ENCODE measurements at places on chromosomes 1 and 21.
A peak's percentile ranks its signal among the peaks of the same experiment; 100 is the strongest.

DNA sequence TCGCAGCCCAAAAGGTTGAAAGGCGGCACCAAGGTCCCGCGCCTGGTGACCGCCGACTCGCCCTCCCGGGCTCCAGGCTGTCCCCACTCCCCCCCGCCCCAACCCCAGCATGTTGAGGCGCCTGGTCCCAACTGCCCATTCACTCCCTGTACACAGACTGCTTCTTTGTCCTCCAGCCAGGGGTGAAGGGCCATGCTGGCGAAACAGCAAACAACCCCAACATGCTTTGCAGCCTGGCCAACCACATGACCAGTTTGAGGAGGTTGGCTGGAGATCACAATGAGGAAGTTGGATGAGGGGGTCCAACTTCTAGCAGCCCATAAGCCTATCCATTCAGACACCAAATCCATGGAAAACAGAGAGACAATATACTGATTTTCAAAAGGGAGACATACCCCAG, 13.5 kb downstream of the PDE9A start:
- DNase-seq = no peak

DNA sequence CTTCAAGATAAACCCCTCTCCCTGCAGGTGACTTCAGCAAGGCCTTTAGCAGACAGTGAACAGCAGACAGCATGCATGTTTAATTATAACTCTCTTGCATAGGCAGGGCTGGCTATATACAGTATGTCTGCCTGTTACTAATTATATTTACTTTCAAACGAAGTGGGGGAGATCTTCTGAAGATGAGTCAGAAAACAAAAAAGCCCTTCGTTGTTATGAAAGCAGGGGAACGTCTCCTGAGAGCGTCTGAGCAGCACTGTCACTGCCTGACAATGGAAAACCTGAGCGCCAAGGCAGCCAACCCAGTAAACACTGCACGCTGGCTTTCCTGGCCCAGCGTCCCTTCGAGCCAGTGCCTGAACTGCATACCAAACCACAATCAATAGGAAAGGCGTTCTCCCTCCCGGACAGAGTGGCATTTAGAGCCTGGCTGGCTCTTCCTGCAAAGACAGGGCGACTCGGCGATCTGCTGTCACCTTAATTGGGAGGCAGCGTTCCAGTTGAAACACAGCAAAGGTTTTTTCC, 54.1 kb downstream of the TOMM20 start:
- DNase-seq = peak; percentile 64

GRCh38 chr1:84619383-84620102, 45.3 kb upstream of the CTBS start:
- no peak for DNase-seq

DNA sequence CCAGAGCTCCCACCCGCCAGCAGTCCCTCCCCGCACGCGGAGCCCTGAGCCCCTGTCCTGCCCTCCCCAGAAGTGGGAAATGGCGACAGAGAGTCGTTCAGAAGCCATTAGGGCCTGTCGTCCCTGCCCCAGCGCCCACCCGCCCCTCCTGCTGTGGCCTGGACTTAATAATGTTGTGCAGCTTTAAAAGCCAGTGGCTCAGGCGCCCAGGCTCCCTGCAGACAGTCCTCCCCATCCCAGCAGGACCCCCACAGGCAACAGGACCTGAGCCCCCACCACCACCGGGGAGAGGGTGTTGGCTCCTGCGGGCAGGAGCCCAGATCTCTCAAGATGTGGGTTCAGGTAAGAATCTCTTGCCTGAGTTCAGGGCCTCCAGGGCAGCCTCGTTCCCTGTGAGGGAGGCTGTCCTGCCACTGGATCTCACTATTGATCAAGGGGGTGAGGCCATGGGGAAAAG, 125.3 kb upstream of the RUNX3 start:
- DNase-seq = no peak

DNA sequence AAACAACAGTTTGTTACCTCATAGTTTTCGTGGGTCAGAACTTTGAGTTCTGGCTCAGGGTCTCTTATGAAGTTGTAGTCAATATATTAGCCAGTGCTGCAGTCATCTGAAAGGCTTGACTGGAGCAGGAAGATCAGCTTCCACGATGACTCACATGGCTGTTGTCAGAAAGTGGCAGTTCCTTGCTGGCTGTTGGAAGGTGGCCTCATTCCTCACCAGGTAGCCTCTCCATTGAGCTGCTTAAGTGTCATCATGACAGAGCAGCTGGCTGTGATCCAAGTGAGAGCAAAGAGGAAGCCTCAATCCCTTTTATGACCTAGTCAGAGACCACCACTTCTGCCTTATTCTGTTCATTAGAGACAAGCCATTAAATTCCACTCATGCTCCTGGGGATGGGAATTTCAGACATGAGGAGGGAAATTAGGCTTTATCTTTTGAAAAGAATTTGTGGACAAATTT, 5.6 kb downstream of the OSBPL9 start:
- DNase-seq = peak; percentile 35

- no peak for DNase-seq
Observed at GRCh38 chr21:15062606-15062965, 2.2 kb downstream of the NRIP1 start.

DNA sequence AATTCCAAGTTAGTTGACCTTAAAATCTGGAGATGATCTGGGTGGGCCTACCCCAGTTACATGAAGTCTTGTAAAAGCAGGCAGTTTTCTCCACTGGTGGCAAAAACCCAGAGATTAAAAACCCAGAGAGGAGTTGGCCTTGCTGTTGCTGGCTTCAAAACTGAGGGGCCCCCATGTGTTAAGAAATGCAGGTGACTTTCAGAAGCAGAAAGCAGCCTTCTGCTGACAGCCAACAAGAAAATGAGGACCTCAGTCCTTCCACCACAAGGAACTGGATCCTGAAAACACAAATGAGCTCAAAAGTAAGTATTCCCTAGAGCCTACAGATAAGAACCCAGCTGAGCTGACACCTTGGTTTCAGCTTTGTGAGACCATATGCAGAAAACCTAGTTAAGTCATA, 343.7 kb upstream of the ZRANB2 start:
- DNase-seq = no peak

DNA sequence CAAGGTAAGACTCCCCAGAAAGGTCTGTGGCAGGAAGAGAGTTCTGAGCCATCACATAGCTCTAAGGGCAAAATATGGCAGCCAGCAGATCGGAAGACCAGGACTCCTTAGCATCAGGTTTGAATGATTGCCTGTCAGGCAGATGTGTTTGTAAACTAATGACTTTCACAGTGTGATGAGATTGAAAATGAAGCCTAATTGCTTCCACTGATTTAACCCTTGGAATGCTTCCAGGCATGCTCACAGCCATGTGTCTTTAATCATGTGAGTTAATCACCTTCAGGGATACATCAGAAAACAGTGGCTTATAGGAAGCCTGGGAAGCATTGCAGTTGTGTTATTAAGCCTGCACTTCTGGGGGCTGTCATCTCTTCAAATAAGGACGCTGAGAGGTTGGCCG, 82.8 kb downstream of the LRRC53 start:
- peak; percentile 89 for DNase-seq

GRCh38 chr1:83807821-83808220, 191.1 kb downstream of the TTLL7 start:
- DNase-seq = no peak

- DNase-seq = no peak
Observed at GRCh38 chr1:1754051-1754815, 24.0 kb downstream of the NADK start.

DNA sequence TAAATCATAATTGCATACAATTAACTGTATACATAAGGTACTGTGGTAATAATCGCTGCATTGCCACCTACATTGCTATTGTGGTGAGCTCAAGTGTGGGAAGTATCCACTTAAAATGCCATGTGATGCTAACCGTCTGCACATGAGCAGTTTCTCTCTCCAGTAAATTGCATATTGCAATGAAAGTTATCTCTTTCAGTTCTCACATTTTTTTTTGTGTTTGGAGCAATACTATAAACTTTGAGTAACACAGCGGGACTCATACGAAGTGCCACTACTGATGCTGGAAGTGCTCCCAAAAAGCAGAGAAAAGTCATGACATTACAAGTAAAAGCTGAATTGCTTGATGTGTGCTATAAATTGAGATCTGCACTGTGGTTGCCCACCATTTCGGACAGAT, 38.5 kb downstream of the DISC1 start:
- no peak for DNase-seq

DNA sequence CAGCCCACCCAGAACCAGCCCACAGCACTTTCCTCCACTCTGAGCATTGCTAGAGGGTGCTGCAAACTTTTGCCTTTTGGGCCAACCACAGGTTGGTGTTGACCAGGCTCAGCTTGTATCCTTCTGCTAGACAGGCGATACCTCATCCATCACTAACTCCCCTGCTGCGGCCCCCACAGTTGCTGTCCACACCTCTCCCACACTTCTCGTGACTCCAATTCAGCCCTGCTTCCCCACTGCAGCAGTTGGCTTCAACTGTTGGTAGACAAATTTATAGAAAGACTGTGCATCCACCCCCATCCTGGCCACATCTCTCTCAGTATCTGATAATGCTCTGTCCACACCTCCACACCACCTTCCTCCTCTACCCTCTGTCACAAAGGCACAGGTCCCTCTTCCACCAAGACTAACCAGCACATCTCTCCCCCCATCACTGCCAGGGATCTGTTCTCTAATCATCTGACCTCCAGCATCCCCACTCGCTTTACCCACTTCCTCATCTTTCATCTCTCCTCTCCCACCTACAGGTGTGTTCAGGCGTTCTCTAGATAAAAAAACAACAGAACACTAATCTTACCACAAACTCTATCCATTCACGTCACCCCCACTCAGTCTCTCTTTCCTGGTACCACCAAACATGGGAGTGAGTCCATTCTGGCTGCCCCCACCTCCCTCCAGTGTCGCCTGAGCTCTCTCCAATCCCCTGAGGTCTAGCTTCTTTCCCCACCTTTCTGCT, 15.8 kb upstream of the SLC25A44 start:
- DNase-seq = no peak

GRCh38 chr1:18256282-18257235, 149.0 kb downstream of the IGSF21 start:
- no peak for DNase-seq

DNA sequence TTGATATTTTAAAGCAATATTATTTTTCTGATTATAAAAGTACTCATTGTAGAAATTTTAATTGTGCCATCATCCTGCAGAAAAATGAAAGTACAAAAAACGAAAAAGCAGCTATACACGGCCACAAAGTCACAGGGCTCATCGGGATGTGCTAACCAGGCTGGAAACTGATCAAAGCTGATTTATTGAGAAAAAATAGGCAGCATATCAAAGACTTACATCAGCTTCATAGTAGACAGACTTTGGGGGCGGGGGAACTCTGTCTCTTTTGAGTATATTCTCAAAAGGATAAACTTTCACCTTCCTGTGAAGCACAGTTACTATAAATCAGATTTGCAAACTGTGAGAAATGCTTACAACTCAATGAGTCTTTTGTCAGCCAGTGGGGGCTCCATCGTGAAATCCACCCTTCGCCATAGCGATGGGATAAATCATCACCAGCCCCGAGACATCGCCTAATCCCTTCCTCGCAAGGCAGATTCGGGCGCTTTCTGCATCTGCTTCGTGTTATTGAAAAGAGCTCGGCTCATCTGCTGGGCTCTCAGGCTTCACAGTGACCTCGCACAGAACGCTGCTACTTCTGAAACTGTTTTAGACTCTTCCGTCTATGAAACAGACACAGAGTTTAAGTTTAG, 69.2 kb upstream of the ERG start:
- DNase-seq = no peak

GRCh38 chr1:65435987-65436386, 15.5 kb downstream of the LEPR start:
- no peak for DNase-seq

DNA sequence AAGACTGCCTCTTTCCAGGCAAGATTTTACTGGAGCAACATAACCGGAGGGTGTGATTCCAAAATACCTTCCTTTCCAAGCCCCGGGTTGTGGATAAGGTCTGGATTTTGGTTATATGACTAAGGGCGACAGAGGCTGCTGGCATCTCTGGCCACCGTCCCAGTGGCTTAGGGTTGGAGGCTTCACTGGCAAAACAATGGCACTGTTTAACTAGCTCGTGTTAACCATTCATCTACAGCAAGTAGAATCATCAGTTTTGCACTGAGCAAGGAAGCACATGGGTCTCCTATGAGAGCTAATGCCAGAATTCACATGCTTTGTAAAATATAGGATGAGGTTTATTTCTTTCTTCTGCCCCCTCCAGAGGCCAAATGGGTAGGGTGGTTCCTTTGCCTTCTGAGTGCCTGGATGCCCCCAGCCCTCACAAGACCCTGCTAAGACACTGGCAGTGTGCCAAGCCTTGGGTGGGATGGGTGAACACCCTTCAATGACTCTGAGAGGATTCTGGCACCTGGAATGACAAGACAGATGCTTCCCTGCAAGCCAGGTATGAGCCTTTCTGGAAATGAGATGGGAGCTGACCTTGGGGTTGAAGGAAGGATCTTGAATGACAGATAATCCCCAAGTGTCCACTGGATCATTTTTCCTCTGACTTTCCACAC, 36.8 kb downstream of the DHCR24 start:
- DNase-seq = no peak

DNA sequence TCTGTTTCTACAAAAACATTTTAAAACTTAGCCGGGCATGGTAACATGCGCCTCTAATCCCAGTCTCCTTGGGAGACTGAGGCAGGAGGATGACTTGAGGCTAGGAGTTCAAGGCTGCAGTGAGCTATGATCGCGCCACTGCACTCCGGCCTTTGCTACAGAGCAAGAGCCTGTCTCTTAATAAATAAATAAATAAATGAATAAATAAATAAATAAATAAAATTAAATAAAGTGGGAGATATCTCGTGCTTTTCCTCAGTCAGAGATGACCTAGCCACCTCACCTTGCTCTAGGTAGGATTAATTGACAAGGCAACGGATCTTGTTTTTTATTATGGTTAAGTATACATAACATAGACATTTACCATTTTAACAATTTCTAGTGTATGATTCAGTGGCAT, 14.3 kb upstream of the BRWD1 start:
- DNase-seq = no peak

GRCh38 chr1:207336559-207337467, 15.3 kb downstream of the CD55 start:
- DNase-seq = no peak

DNA sequence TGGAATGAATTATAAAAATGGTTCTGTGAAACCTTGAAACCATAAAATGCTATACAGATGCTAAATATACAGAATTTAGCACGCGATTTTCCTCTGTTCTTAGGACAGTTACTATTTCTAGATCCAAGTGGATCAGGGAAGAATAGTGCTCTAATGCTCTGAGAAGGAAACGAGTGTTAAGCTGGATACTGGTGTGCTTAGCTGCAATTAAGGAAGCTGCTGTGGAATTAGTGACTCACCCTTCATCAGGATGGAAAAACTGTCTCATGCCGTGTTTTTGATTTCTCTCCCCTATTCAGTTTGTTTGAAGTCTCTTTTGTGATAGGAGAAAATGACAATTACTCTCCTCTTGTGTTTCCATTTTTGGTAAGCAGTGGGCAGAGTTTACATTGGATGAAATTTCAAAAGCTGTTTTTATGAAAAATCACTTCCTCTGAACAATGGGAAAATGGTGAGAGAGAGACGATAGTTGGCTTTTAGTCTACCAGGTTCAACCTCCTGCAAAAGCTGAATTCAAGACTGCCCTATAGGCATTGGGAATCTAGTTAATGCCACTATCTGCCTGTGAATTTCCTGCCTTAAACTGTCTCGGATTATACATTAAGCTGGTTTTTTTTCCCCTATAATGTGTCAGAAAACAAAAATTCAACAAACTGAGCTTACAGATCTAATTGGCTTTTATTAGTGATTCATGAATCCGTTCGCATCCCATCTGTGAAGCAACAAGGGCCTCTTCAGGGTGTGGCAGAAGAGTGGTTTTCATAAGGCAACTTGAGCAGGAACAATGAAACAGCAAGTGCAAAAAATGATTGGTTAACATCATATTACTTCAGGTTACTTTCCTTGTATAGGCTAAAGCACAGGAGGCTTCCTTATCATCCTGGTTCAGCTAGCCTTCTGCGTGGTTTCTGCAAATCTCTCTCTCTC, 179.8 kb downstream of the ST6GALNAC3 start:
- DNase-seq = peak; percentile 33
